GM23248 (cell line): ENCODE measurements at places on chromosomes 3 and 15. TPM values are rescaled to one million over a fixed set of nuclear protein-coding genes. Genes with fewer than 3 reads are reported as not detected.

- no peak for DNase-seq
Measured at GRCh38 chr3:123961508-123961856, 453 bp upstream of the CCDC14 start.

DNA sequence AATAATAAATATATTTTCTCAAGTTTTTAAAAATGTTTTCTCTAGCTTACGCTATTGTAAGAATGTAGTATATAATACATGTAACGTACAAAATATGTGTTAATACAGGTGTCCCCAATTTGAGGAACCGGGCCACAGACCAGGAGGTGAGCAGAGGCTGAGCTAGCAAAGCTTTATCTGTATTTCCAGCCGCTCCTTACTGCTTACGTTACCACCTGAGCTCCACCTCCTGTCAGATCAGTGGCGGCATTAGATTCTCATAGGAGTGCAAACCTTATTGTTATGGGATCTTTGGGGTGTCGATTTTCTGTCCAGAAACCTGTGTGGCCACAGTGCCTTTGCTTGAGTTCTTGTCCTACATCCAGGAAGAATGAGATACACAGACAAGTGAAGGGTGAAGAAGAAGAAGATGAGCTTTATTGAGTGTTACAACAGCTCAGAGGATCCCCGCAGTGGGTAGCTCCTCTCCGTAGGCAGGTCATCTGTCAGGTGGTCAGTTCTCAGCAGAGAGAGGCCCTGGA, 9.9 kb upstream of the TRIM59 start:
- DNase-seq, result no peak

GRCh38 chr3:77191640-77192039, 151.7 kb downstream of the ROBO2 start:
- no peak for DNase-seq

The RYR3 gene
- not detected in 2 replicates for total RNA-seq

DNA sequence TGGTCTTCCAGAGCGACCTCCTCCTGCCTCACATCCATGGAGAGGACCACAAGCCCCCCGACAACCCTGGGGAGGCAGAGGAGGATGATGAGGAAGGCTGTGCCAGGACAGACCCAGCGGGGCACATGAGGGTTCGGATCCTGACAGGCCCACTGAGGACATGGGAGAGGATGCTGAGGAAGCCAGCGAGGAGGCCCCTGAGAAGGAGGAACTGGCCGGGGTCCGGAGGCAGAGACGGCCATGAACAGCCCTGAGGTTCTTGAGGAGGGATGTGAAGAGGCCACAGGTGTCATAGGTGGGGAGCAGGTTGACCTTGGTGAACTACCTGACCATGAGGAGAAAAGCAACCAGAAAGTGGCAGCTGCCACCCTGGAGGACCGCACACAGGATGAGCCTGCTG, 54.9 kb upstream of the WNT7A start:
- DNase-seq, result no peak

GRCh38 chr3:27535809-27536392, 51.7 kb upstream of the SLC4A7 start:
- DNase-seq, result peak; percentile 75

- DNase-seq, result no peak
Measured at GRCh38 chr3:45215466-45215865, 10.6 kb downstream of the TMEM158 start.

- no peak for DNase-seq
Measured at GRCh38 chr15:90705212-90705611, 11.9 kb upstream of the BLM start.

The HDAC11 gene
- total RNA-seq, result 8.7 and 12.2 TPM in 2 replicates

The GOLGA6A gene
- total RNA-seq, result not detected in 2 replicates

DNA sequence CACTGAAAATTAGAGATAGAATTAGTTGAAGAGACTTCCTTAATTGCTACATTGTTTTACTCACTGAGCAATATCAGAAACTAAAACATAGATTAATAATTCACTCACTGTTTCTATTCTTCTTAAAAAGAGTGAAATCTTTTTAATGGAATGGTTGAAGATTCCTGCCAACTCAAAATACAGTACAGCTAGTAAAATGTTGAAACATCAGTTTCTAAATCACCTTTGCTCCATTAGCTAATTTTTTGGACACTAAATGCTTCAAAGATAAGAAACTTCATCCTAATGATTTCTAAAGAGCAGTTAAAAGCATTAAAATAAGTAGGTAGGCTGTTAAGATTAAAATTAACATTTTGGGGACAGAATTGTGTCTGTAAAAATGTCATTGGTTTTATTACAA, 10.5 kb upstream of the NIT2 start:
- DNase-seq, result no peak

The SLC9C1 gene
- not detected in 2 replicates for total RNA-seq

The MFGE8 gene
- 334 and 355 TPM in 2 replicates for total RNA-seq

DNA sequence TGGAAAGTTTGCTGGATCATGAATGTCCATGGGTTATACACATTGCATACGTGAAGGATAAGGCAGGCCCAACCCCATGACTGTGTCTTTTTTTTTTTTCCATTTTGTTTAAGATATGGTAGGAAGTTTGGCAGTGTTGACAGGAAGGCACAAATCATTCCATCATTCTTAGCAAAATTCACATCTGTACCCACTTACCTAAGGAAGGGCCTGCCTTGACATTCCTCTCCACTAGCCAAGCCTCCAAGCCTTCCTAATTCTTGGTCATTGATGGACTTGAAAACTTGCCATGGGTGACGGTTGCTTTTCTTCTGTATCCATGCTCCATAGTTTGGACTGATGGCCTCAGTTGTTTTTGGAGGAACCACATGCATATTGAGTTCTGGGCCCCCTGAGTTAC, 54.4 kb downstream of the ARNT2 start:
- DNase-seq, result no peak

- no peak for DNase-seq
Measured at GRCh38 chr3:38059148-38059547, 20.1 kb downstream of the DLEC1 start.

The CLDN16 gene
- total RNA-seq, result 0.11 TPM in 1 of 2 replicates, not detected in the other

The TMEM87A gene
- total RNA-seq, result 64.6 and 83.2 TPM in 2 replicates

The GATA2 gene
- total RNA-seq, result 23.8 and 28.6 TPM in 2 replicates

DNA sequence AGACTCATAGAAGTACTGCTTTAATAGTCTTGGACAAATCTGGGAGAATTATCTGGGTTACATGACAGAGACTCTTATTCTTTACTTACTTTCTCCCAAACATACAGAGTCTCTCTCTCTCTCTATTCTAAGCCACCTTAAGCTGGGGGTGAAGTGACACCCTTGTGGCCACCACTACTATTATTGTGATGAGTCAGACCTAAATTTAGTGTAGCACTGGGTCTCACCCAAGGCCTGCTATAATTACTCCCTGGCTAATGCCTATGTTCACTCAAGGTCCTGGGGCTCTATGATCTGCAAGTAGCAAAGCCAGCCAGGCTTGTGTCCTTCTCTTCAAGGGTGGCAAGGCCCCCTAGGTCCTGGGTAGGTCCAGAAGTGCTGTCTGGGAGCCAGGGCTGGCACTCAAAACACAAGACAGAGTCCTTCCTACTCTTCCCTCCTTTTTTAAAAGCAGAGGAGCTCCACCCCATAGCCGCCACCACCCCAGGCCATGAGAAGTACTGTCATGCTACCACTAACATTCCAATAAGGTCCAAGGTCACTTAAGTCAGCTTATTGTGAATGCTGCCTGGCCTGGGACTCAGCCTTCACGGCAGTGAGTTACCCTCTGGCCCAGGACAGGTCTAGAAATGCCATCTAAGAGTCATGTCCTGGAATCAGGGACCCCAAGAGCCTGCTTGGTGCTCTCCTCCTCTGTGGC, 183.6 kb downstream of the POLQ start:
- peak; percentile 0 for DNase-seq

The PLAAT1 gene
- not detected in 2 replicates for total RNA-seq

The SSUH2 gene
- 0.13 and 0.76 TPM in 2 replicates for total RNA-seq

DNA sequence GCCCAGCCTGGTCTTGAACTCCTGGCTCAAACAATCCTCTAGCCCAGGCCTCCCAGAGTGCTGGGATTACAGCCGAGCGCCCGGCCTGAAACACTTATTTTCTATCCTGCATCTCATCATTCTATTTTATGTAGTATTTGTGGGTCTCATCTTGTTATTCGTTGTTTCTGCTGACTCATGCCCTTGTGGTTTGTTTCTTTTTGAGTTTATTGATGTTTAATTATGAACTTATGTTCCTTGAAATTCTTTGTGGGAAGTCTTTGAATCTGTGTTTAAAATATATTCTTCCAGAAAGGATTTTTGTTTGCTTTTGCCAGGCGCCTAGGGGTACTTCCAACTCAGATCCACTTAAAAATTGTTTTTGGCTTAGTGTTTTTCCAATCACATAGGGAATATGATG, 78.3 kb upstream of the C15orf39 start:
- peak; percentile 81 for DNase-seq

GRCh38 chr3:73327052-73327451, 265.6 kb downstream of the EBLN2 start:
- DNase-seq, result no peak

GRCh38 chr3:17195192-17195611, 310.4 kb downstream of the PLCL2 start:
- peak; percentile 39 for DNase-seq

The EPB42 gene
- total RNA-seq, result not detected in 2 replicates

The SMCO1 gene
- total RNA-seq, result not detected in 2 replicates

GRCh38 chr3:96966181-96966929, 152.0 kb downstream of the EPHA6 start:
- DNase-seq, result peak; percentile 34

- no peak for DNase-seq
Measured at GRCh38 chr3:103167850-103168249, 733.0 kb downstream of the ZPLD1 start.

DNA sequence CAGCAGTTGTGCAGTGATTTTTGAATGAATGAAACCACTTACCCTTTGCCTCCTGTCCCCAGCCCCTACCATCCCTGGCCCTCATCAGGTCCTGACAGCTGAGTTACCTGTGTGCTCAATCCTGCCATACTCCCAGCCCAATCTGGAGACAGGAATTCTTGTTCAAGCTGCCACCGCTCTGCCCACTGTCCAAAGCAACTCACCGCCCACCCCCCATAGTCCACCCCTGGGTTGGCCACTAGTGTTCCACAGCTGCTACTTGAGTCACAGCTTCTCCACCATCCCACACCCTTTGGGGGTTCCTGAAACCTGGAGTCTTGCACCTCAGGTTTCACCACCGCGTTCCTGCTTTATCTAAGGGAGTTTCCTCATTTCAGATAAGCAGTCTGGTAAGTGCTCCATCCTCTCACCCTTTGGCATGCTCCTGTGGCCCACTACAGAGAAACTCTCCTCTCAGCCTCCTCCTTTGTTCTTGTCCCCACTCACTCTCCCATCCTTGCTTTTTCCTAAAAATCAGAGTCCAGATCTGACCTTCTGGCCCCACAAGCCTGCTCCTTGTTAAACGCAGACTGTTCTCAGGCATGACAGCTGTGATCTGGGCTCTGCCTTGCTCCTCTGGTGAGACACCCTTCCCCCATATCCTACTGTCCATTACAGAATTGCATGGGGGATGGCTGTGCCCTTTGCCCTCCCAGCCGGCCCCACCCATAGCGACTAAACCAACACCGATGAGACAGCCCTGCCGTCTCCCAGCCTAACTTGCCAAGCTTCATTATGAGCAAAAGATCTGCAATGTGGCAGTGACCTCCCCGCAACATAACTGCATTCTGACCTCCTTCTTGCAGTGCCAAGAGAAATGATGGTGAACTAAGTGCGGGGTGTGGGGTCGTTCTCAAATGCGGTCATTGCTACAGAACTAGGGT, 50.0 kb downstream of the CYP19A1 start:
- peak; percentile 56 for DNase-seq

DNA sequence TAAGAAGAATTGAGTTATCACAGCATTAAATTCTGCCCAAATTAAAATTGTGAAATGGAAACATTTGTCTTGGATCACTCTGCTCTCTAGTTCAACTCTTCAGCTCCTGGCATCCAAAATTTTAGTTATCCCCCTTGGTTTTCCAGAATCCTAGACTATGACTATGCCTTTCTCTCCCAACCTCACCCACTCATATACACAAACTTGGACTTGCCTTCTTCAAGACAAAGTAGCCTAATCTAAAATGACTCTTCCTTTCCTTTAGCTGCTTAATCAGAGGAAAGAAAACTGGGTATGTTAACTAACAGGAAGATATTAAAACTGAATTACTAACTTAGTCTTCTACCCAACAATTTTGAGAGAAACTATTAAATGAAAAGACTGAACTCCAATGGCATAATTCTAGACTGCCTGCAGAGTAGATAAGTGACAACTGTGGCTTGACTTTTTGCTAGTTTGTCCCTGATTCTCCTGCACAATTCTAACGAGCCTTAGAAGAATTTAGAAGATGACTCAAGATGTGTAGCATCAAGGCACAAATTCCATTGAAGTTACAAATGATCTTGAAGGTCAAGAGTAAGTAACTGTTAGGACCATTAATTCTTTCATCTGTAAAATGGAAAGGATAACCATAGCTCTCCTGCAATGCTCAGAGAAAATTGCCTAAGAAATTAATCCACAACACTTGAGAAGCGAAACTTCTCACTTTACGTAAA, 5.2 kb upstream of the GOLIM4 start:
- peak; percentile 75 for DNase-seq

The PAQR5 gene
- total RNA-seq, result 3.8 and 4.6 TPM in 2 replicates

- no peak for DNase-seq
Measured at GRCh38 chr3:196219970-196220311, 3.6 kb downstream of the SLC51A start.

GRCh38 chr3:138873471-138874278, 38.9 kb upstream of the PIK3CB start:
- DNase-seq, result no peak

The SH2D7 gene
- not detected in 2 replicates for total RNA-seq

DNA sequence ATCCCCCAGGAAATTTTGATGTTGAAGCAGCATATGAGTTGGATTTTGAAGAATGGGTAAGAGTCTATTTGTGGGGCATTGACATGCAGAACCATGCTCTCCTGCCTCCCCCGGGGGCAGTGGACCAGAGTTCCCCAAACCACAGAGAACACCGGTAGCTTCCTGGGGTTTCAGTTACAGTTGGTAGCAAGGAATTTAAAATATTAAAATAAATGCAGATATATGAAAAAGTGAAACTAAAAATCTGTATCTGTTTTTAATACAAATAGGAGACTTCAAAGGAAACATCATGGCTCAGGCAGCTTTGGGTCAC, 37.4 kb downstream of the SLC9A9 start:
- no peak for DNase-seq

DNA sequence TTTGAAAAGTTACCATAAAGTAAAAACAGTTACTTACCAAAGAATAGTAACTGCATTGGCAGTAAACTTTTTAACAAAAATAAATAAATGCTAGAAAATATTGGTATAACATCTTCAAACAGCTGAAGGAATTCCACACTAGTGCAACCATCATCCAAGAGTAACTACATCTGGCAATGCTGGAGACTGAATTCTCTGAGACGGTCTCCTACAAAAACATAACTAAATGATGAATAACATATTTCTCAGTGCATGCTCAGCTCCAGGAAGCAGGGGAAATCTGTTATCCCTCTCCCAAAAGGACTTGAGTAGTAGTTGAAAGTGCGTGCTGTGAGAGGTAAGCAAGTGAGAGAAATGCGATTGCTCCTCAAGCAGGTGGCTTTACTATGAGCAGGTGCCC, 526.8 kb upstream of the CCDC54 start:
- peak; percentile 51 for DNase-seq
